ENCODE measurements at places on chromosomes 6 and 20. TPM values are rescaled to one million over a fixed set of nuclear protein-coding genes. Genes with fewer than 3 reads are reported as not detected.

Gene PNPLA1
- total RNA-seq: not detected

Gene PET117
- 13.5 TPM for total RNA-seq

Gene RGL2
- 32.6 TPM for total RNA-seq

Gene COL19A1
- total RNA-seq: not detected

Gene LGSN
- not detected for total RNA-seq
